Stimulated activated CD4-positive, alpha-beta T cell treated with anti-CD3 and anti-CD28 coated beads, Interleukin-1b, Interleukin-23, amount 100 ng/mL, for 4 hours (primary cell): ENCODE measurements at places on chromosomes 1 and 21.

GRCh38 chr1:117171900-117172511, 38.7 kb downstream of the VTCN1 start:
- no peak for DNase-seq

DNA sequence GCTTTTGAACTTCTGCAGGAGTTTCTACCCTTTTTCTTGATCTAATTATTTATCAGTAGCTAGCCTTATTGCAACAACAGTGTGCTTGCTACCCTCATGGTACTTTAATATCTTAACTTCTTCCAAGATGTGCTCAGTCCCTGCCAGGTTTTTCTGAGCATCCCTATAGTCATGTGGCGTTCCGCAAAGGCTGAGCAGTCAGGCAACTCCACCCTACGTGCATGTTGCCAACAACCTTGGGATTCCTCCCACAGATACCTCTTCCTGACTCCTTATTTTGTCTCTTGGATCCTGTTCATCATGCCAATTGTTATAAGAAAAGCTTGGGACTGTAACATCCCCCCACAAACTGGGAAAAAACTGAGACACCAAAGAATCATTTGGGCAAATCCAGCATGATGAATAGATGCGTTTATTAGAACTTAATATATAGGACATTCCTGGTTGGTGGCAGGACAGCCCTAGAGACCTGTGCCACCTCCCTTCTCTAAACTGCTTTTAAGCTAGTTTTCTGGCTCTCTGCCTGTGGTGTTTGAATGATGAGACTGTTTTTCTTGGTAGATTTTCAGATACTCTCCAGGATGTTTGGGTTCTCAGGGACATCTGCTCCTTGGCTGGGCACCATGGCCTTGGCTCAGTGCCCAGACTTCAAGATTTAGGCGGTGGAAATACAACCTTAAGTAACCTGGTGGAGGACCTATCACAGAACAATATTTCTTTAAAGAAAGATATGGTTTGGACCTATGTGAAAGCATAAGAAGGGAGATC, 27.1 kb upstream of the KCTD3 start:
- DNase-seq, result no peak

GRCh38 chr1:233509526-233509925, 104.4 kb upstream of the KCNK1 start:
- DNase-seq, result no peak

GRCh38 chr1:160862203-160863060, at the start of gene CD244:
TSS of gene CD244 (minus strand) at chr1:160862887. CDS start at chr1:160862677, 210 bp downstream.
- no peak for DNase-seq

DNA sequence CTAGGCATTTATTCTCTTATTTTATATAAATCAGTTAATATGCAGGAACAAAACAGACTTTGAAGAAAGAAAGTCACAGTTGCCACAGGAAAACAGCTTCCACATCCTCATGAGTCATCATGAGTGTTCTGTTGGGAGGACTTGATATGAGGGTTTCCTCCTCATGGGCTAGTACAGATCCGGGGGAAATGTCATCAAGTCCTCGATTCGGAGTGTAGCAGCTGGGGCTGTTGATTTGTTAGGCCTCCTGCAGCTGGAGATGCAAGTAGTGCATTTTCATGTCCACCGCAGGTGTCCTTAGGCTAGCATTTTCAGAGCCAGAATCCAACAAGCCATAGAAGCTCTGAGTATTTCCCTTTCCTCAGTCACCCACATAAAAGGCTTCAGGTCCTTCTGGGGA, 36.7 kb downstream of the ADAM30 start:
- DNase-seq, result no peak

- DNase-seq, result no peak
These were observed 35.3 kb upstream of the CACYBP start for GRCh38 chr1:174964261-174964971.

DNA sequence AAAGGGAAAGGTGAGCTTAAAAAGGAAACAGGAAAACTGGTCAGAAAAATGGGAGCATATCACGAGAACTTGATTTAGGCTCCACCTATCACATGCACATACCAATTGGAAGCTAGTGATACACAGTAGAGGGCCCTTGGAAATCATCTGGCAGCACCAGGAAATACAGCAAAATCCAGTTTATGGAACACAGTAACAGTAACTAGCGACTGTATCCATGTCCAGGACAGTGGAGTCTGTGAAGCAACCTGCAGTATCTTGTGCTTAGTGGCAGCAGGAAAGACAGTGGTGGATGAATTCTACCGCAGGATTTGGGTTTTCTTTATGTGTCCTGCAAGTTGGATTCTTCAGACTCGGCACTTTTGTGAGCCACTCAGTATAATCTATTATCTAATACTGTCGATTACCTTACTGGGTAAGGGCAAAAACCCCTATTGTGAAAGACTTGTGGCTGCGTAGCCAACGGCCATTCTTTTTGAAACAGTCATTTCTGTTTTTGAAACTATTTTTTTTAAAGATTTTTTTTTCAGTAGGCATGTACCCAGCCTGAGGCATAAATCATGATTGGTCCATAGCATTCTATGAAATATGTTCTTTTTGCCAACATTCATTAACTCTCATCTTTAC, 1.6 kb upstream of the KDM4A start:
- DNase-seq, result no peak
